Fibroblast of villous mesenchyme (primary cell): ENCODE measurements at places on chromosomes 13 and 19. TPM values are rescaled to one million over a fixed set of nuclear protein-coding genes. Genes with fewer than 3 reads are reported as not detected.

DNA sequence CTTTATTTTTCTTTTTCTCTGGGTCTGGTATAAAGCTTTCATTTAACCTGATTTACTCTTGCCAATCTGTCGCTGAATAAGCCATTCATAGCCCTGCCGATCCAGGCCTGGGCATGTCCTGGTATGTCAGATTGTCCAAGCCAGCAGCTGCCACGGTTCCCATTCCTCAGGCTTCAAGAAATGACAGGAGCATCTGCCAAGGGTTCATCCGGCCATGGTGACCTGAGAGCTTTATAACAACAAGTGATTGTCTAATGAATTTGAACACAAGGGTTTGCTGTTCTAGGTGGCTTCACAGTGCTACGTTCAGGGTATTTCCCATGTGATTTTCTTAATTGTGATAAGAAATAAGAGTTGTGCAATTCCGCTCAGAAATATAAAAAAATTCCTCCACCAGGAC, 20.0 kb downstream of the PNMA8A start:
- DNase-seq: no peak

GRCh38 chr19:35205733-35206323, 22.7 kb downstream of the FAM187B start:
- no peak for DNase-seq

- DNase-seq: no peak
These were observed 71.1 kb upstream of the KCTD15 start for GRCh38 chr19:33725567-33725966.

- no peak for DNase-seq
These were observed 638 bp downstream of the USPL1 start for GRCh38 chr13:30618186-30618929.

Gene KLK12
- not detected in 2 replicates for total RNA-seq

Gene EFNB2
- 7.4 and 10.8 TPM in 2 replicates for total RNA-seq
